ENCODE measurements at places on chromosomes 16 and 17.

- DNase-seq: no peak
Observed at GRCh38 chr17:34899643-34900291, 61.5 kb downstream of the CCT6B start.

GRCh38 chr17:40622509-40622928 lies 25.1 kb downstream of the SMARCE1 start:
- DNase-seq: no peak

DNA sequence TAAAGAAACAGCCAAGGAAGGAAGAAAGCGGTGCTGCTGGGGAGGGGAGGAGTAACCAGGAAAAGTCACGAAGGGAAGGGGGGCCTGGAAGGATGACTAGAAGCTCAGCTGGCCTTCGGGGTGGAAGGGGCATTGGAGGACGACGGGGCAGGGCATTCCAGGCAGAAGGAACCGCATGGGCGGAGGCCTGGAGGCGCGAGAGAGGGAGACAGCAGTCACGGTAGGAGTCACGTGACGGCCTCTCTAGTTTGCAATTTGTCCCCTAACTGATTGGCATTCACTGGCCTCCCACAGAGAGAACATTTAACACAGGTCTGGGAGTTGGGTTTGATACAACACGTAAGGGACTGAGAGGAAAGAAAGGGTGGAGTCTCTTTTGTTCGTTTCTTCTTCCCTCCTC lies 63.9 kb downstream of the RTN4RL1 start:
- no peak for DNase-seq

DNA sequence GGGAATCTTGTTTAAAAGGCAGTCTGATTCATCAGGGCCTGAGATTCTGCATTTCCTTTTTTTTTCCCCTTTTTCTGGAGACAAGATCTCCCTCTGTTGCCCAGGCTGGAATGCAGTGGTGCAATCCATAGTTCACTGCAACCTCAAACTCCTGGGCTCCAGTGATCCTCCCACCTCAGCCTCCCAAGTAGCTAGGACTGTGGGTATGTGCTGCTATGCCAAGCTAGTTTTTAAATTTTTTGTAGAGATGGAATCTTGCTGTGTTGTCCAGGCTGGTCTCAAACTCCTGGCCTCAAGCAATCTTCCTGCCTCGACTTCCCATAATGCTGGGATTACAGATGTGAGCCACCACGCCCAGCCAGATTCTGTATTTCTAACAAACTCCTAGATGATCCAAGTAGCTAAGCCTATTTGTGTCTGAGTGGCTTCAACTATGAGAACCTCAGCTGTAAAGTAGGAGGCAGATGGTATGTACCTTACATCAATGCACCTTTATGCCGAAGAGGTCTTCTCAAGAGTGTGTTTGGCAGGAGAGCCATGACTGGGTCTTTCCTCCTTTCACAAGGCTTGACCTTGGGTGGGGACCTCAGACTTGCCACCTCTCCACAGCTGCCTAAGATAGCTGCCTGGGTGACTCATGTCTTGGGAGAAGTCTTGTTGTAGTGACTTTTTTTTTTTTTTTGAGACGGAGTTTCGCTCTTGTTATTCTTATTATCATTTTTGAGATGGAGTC lies 10.9 kb downstream of the LDAF1 start:
- DNase-seq: no peak

- no peak for DNase-seq
Observed at GRCh38 chr17:73742948-73743381, 98.7 kb upstream of the SDK2 start.

DNA sequence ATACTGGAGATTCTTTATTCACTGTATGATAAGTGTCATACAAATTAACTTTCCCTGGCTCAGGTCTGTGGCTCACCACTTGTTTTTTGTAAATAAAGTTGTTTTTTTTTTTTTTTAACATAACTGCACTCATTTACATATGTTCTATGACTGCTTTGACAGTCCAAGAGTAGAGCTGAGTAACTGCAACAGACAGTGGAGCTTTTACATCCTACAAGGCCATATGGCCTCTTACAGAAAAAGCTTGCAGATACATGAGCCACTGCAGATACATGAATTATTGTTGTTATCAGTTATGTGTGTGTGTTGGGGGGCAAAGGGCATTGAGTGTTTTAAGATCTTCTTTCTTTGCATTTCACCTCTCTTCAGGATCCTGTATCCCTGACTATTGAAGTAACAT lies 311.7 kb downstream of the BCAS3 start:
- DNase-seq: no peak

DNA sequence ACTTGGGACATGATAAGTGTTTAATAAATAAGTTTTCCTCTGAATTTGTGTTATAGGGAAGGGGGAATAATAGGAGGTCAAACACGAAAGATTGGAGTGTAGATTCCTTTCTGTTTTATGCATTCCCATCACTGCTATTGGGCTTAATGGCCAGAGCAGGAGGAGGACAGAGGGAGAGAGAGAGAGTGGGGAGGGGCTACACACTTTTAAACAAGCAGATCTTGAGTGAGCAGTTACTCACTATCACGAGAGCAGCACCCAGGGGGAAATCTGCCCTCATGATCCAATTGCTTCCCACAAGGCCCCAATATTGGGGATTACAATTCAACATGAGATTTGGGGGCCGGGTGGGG lies 505.0 kb downstream of the GRIN2A start:
- DNase-seq: no peak
